ENCODE measurements at places on chromosomes 7 and 10.

- DNase-seq, result peak; percentile 76
Observed at GRCh38 chr7:76185187-76185896, 16.4 kb upstream of the SRRM3 start.

GRCh38 chr7:38007096-38007495 lies 86.7 kb downstream of the EPDR1 start:
- DNase-seq, result no peak

DNA sequence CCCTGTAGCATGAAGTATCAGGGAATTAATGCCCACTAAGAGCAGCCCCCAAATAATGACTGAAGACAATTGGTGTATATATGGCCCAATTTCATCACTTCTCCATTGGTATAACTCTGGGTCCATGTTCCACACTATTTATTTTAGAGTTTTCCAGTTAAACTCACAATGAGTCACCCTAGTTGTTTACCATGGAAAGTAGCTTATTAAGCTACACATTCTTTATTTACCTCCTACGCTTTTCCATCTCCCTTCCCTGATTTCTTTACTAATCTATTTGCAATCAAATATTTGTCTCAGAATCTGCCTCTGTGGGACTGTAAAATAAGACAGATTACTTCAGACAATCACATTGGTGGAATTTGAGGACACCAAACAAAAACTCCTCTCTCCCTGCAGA lies 655.6 kb downstream of the SORCS1 start:
- DNase-seq, result no peak

DNA sequence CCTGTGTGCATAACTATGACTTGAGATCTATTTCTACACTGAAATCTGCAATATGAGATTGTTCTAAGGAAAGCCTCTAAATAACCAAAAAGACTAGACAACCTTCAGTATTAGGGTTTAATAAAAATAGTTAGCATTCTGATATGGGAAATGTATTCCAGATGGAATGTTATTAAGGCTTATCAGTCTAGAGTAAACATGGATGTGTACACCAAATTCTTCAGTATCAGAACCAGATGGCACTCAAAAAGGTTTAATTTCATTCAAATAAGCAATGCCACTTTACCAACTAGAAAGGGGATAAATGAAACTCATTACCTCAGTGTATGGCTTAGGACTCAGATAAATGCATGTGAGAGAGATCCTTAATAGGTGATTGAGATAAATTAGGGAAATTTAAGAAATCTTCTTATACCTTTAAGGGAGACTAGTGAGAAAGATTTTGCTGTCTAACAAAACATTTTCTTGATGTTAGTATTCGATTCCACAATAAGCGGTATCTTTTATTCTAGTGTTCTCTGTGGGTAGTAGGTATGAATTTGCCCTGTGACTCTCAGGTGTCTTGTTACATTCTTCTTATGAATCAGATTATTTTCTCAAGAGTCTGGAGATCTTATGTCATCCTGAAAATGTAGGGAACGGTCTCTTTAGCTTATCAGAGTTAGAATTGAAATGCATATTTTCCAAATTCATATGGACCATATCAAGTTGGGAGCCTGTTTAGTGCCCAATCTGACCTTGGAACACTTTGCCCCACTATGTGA lies 159.2 kb downstream of the PRKG1 start:
- DNase-seq, result no peak

DNA sequence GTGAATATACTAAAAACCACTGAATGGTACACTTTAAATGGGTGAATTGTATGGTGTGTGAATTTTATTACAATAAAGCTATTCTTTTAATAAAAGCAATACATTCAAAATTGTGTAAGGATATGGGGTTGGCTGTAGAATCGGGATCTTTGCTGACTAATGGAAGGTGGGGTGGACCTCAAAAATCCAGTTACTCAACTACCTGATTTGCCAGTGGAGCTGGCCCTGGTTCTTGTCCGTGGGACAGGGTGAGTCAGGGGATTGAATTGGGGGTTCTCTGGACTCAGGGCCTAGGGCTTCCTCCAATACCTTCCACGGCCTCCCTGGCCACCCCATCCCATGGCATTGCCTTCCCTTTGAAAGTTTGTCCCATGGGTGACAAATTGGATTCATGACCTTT lies 13.5 kb upstream of the RABGEF1 start:
- no peak for DNase-seq

DNA sequence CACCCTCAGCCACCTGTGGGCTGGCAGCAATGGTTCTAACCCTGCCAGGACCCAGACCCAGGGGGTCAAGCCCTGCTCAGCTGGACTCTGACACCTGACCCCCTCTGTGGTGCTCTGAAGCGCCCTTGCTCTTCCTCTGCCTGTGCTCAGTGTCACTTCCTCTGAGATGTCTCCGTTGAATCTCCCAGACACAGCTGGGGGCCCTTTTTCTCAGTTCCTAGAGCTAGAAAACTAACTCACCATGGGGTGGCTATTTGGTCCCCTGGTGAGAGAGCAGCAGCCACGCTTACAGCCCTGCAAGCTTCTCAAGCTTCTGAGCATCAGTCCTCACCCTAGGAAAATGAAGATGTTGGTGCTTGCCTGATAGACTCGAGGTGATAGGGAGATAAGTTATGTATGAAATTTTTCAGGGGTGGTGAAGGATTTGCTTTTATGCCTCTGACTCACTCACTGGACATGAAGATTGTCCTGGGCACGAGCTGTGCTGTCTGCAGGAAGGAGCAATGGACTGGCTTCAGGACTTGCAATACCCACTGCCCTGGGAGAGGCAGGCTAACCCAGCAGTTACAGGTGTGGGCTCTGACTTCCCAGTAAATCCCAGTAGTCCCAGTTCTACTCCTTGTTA lies 29.6 kb downstream of the COL13A1 start:
- no peak for DNase-seq

GRCh38 chr10:79405221-79405994 lies 40.0 kb downstream of the ZCCHC24 start:
- DNase-seq, result no peak

GRCh38 chr7:108529341-108529740 lies 3.4 kb upstream of the PNPLA8 start:
- no peak for DNase-seq

DNA sequence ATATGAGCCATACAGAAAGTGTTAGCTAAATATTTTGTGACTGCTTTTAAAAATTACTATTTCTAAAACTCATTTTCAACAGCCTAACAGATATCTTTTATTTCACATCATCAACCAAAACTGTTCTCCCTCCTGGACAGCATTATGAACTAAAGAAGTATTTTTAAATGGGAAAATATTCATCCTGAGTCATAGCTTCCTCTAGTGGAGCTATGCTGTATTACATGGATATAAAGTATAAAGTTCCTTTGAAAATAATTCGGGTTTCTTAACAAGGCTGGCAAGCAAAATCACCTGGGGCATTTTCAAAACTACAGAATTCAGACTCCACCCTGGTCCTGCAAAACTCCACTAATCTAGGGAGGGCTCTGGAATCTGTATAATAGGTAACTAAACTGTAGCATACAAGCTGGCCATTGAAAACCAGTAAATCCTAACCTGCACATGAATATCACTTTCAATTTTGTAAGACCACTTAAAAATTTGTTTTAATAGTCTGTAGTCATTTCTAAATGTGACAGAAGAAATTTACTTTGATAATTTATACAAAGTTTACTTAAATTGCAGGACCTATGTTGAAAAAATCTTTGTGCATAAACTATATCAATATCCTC lies 53.5 kb downstream of the SCIN start:
- no peak for DNase-seq

GRCh38 chr10:118850418-118851061 lies 95.8 kb upstream of the CACUL1 start:
- peak; percentile 41 for DNase-seq

DNA sequence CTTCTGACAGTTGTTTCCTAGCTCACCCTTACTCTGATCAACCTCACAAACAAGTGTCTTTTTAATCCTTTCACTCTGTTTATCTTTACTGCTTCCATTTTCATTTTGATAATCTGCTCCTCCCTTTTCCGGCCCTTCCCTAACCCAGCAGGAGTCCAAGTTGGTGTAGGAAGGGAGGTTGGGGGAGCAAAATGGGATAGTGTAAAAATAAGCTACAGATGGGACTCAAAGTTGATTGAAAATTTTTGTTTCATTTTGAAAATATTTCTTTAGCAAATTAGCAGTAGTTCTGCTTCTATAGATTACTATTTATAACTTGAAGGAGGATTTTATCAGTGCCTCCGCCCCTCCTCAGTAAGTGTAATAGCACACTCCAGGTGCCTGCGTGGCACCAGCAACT lies 112.0 kb downstream of the WNT2 start:
- no peak for DNase-seq

DNA sequence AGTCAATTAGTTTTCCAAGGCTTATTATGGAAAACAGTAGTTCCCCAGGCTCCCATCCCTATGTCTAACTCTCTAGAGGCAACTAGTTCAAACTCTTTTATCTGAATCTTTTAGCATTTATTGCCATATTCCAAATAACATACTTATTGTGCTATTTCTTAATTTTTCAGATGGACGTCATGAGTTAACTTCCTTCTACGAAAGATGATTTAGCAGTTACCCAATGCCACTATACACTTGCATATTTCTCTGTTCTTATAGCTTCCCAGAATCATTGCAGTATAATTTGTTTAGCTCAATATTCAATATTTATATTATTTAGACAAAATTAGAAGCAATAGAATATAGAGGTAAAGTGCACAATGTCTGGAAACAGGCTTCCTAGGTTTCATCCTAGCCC lies 52.8 kb downstream of the REEP3 start:
- DNase-seq, result no peak

DNA sequence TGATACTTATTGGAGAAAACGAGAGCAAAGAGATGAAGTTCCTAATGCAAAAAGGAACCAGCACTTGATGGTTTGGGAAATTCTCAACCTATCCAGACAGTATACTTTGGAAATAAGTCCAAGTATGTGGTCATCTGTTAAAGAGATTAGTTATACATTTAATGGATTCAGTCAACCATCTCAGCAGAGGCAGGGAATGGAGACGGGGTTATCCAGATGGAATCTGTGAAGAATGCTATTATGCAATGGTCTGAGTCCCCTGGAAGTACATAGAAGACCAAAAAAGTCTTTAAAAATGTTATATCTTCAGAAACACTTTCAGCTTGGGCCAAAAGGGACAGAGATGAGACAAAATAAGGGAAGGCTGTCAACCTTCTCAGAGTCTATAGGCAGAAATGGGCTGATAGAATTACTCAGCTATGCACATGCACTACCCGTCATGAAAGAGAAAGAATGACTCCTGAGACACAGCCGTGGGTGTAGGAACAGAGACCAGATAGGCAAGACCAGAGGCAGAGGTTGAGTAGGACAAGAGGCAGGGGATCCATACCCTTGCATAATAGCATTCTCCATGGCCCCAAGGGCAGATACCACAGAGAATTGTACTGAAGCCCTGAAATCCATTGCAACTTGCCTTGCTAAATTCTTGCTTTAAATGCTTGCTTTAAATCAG lies 738.8 kb upstream of the POT1 start:
- DNase-seq, result no peak

- DNase-seq, result no peak
Observed at GRCh38 chr10:3527869-3528268, 257.1 kb downstream of the KLF6 start.

GRCh38 chr7:155274633-155275355 lies 22.9 kb upstream of the INSIG1 start:
- DNase-seq, result no peak

GRCh38 chr7:28240481-28240880 lies 59.9 kb upstream of the JAZF1 start:
- DNase-seq, result no peak

DNA sequence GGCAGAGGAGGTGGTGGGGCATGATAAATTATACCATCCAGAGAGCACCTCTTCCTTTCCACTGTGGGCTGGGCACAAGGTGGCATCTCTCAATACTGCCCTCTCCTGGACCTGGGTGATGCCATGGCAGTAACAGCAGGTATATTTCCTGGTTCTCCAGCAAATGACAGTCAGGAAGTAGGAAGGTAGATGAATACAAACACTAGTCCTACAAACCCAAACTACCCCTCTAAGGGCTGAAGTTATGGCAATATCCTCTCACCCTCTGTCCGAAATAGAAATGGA lies 1004.9 kb downstream of the KCNMA1 start:
- no peak for DNase-seq

DNA sequence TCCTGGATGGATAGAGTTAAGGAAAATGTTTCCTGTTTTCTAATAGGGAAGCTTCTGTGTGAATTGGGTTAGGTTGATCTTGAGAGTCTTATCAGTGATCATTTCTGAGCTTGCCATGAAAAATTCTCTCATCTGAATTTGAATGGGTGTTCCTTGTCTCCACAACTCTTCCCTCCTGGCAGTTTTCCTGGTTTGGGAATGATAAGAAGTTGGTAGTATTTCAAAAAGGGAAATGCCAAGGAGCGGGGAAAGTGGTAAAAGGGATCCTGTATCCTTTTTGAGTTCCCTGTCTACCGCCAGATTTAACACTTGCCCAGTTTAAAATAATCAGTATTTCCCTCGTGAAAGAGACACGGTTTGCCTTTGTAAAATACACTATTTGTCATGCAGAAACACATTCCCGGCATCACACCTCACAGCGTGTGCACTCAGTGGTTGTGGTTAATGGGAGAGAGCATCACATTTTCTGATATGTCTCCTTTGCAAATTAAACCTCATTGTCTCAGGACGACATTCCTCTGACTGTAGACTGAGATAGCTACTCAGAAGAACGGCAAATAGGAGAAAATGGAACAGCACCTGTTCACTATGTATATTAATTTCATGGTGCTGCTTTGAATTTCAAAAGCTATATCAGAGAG lies 113.2 kb upstream of the IFRD1 start:
- DNase-seq, result no peak

- no peak for DNase-seq
Observed at GRCh38 chr7:112937651-112938415, 147.6 kb upstream of the TMEM168 start.

GRCh38 chr7:127474457-127474856 lies 81.9 kb upstream of the ZNF800 start:
- no peak for DNase-seq

- DNase-seq, result no peak
Observed at GRCh38 chr7:107659666-107660065, 962 bp upstream of the SLC26A4 start.

- DNase-seq, result no peak
Observed at GRCh38 chr7:129807863-129808262, 144.9 kb downstream of the UBE2H start.

DNA sequence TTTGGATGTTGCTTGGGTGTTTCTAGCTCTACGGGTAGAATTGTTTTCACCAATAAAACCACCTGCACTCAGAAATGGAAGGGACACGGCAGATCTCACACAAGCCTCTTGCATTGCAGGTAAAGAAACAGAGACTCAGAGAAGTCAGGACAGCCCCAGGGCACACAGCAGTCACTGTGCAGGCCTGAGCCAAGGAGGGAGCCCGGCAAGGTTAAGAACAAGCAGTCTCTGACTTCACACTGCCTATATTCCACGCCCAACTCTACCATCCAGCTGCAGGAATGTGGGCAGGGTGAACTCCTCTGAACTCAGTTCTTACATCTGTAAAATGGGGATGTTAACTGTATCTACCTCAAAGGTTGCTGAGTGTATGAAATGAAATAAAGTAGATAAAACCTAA lies 15.4 kb downstream of the CHST15 start:
- DNase-seq, result no peak

- no peak for DNase-seq
Observed at GRCh38 chr7:17275749-17276671, 22.4 kb upstream of the AHR start.

- DNase-seq, result peak; percentile 65
Observed at GRCh38 chr10:99520040-99520846, 12.5 kb upstream of the NKX2-3 start.
